ENCODE measurements at places on chromosomes 3 and 15.

- DNase-seq = no peak
Observed at GRCh38 chr15:95946241-95946640, 384.3 kb upstream of the NR2F2 start.

DNA sequence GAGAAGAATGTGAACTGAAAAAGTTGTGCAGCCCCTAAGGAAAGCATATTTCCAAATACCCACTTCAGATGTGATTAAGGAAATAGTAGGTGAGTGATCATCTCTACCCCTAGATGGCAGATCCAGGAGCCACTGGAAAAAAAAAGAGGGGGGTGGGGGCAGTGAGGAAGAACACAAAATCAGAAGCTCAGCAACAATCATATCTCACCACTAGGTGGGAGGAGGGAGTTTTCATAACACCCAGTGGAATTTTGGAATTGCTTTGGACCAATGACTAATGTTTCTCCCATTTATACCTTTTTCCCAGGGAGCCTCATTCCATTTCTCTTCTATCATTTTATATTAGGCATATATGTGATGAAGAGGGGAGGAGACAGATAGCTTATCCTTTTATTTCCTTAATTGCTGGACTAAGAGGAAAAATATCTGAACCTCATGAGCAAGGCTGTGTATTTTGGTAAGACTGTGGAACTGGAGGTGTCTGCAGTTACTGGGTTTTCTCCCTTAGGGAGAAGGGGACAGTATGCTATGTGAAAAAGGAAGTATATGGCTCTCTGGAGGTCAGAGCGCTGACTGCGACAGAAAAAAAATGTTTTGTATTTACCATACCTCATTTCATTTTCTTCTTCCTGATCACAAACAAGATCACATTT lies 363.4 kb downstream of the GAP43 start:
- DNase-seq = no peak

DNA sequence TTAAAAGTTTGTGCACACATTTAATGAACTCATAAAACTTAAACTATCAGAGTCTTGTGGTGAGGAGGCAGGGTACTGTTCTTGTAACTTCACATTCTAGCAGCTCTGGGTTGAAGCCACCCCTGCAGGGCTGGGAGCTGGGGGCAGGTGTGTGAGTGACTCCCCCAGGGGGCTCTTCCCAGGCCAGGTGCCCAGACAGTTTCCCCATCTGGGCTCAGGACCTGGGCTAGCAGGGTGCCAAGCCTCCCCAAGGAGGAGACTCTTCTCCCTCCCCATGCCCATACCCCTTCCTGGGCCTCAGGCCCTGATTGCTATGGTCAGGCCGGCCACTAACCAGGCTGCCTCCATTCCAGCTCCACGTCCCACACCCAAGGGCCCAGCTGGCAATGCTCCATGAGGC lies 22.0 kb upstream of the CHCHD6 start:
- no peak for DNase-seq

DNA sequence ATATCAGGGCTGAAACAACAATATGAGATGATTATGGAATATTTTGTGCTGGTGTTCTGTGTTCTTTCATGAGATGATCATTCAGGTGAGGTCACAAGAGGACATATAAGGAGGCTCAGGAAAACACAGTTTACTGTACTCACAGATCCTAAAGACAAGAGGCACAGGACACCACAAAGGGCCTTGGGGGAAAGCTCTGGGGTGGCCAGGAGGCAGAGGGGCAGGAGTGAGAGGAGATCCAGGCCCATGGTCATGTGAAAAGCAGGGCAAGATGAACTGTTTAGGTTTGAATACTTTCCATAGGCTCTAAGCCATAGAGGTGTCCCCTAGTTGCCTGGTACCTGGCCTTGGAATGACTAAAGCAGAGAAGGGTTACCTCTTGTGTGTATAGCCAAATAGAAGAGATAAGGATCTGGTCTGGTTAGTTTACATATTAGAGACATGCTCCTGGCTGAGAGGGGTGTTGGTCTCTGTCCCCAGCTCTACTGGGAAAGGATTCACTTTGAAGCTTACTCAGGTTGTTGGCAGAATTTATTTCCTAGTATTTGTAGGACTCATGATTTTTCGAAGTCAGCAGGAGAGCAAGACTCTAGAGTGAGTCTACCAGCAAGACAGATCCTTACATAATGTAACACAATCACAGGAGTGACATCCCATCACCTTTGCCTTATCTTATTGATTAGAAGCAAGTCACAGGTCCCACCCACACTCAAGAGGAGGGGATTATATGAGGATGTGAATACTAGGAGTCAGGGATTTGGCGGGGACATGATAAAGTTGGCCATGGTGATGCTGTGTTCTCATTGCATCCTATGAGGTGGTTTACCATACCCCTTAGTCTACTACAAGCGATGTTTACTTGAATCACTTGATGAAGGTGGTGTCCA lies 11.3 kb upstream of the TM4SF1 start:
- DNase-seq = no peak

- DNase-seq = no peak
Observed at GRCh38 chr15:65115542-65115941, 542 bp upstream of the UBAP1L start.

GRCh38 chr3:188147782-188148181 lies 6.2 kb upstream of the LPP start:
- DNase-seq = no peak

DNA sequence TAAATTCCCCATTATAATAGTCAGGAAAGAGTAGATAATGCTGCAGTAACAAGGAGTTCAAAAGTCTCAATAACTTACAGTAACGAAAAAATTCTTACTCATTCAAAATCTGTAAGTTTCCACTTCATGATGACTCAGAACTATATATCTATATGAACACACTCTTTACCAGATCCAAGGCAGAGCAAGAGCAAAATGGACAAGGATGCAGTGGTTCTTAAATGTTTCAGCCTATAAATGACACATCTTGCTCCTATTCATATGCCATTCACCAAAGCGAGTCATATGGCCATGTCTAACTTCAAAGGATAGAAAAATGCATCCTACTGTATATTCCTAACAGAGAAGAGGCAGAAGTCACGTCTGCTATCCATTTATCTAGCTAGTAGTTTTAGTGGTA lies 787.7 kb downstream of the NAALADL2 start:
- DNase-seq = no peak

GRCh38 chr3:195907934-195908693 lies at the start of gene TNK2:
TNK2 (minus strand) TSS chr3:195908551; CDS start chr3:195888588, 19,963 bp downstream.
- DNase-seq = no peak

DNA sequence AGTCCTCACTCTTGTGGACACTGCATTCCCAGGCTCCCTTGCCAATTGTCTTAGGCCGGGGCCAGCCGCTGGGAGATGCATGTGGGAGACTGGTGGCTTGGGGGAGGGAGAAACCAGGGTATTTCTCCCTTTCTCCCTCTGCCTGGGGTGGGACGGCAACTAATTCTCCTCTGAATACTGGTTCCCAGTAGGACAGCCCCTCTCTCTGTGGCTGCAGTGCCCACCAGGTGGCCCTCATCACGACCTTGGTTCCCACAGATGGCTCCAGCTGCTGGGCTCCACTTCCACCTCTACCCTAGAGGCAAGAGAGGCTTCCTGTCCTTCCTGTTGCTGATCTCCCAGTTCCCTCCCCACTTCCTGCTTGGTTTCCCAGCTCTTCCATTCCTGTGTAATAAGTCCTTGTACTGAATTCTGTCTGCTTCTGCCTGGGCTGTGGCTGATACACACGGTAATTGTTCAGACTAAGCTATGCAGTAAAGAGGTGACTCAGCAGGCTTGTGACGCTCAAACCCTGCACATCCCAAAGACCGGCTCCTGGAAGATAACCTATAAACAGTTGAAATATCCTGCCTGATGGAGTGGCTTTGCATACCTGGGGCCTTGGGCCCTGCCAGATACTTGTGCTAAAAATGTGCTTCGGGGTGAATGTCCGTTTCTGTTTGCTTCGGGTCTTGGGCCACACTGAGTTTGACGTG lies 20.4 kb upstream of the COPG1 start:
- DNase-seq = peak; percentile 53

DNA sequence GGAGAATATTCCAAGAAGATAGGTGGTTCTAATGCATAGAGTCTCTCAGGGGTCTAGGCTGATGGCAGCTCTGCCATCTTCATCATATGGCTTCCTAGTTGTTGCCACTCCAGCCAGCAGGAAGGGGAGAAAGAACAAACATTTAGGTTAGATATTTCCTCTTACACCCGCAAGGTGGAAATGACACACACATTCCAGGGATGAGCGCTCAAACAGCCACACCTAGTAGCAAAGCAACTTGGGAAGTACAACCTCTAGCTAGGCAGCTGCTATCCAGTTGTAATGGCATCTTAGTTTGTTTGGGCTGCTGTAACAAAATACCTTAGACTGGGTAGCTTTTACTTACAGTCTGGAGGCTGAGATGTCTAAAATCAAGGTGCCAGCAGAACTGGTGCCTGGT lies 51.9 kb upstream of the ADAMTSL3 start:
- DNase-seq = no peak

DNA sequence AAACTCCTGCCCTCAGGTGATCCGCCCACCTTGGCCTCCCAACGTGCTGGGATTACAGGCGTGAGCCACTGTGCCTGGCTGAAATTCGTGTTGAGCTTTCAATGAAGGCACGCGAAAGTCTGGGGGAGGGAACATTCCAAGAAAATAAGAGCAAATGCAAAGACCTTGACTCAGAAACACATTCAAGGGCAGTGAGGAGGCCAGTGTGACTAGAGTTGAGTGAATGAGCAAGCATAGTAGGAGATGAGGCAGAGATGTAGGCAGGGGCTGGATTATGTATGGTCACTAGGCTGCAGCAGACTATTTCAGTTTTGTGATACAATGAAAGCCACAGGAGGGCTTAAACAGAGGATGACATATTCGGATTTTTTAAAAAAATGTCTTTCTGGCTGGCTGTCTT lies 67.0 kb downstream of the SCN11A start:
- DNase-seq = no peak

DNA sequence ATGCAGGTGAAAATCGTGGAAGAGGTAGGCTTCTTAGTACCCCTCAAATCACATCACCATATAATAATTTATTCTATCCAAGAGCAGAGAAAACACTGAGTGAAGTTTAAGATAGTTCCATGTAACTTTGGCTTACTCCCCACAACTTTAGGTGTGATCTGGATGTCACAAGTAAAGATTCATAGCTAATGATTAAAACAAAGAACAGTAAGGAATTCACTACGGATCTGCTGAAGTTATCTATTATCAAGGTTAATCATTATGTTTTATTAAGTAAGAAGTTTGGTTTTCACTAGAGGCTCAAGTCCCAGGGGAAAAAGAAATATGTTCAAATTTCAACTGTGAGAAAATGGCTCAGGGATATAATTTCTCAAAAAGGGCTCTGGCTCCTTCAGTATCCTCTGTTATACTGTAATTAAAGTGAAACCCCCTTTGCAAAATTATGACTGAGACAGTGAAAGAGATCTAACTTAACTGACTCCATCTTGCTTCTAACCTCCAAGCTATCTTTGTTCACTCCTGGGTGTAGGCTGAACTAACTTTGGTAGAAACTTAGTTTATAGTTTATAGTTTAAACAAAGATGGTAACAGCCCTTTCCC lies 17.1 kb downstream of the CD80 start:
- DNase-seq = no peak

- DNase-seq = no peak
Observed at GRCh38 chr3:86176445-86176784, 814.5 kb downstream of the VGLL3 start.

DNA sequence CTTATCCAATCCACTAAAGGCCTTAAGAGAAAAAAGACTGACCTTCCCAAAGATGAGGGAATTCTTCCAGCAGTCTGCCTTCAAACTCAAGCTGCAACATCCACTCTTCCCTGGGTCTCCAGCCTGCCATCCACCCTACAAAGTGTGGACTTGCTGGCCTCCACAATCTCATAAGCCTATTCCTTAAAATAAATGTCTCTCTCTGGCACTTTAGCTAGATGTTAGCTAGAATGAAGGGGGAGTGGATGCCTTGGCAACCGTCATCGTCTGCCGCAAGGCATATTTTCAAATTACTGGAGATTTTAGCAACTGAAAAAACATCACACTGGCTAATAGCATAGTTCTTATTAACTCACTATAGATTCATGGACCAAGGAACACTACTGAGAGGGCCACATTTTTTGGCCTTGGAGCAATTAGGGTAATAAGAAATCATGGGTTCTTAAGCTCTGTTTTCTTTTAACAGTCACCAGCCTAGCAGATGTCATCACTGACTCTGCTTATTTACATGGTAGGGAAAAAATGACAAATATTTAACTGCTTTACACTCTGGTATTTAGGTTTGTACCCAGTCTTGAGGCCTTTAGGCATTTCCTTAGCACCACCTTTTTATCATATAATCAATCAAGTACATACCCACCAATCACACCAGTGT lies 245.3 kb downstream of the MYRIP start:
- DNase-seq = peak; percentile 67

- DNase-seq = no peak
Observed at GRCh38 chr3:59783468-59783988, 733.7 kb upstream of the CFAP20DC start.

GRCh38 chr3:64444490-64445108 lies 219.3 kb upstream of the PRICKLE2 start:
- DNase-seq = no peak

DNA sequence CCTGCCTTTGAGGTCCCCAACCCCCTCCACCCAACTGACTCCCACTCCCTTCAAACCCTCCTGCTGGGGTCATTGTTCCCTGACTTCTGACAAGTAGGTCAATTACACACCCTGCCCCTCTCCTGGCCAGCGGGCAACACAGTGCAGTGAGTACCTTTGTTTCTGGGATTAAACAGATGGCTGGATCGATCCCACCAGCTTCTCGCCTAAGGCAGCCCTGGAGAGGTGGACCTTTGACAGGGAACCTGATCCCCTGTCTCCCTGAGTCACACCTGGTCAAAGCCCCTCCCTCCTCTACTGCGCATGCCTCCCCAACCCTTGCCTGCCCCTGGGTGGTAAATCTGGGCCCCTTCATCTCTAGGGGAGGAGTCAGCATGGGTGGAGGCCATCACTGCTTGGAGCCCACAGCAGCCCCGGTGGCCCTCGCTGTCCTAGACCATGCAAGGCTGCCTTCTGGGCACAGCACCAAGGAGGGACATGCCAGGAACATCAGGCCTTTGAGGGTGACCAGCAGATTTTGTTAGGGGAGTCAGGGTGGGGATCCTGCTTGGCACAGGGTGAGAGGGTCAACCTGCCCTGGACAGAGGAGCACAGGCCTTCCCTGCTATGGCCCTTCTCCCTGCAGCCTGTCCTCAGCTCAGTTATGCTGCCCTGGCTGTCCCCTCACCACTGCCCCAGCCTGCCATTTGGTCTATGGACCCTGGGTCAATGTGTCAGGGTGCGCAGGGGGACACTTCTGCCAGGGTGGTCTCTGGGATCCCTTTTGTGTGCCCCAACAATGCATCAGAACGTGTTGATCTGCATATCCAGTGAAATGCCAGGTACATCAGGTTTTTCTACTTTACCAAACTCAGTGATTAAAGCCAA lies 9.8 kb upstream of the PRR23E start:
- DNase-seq = no peak

DNA sequence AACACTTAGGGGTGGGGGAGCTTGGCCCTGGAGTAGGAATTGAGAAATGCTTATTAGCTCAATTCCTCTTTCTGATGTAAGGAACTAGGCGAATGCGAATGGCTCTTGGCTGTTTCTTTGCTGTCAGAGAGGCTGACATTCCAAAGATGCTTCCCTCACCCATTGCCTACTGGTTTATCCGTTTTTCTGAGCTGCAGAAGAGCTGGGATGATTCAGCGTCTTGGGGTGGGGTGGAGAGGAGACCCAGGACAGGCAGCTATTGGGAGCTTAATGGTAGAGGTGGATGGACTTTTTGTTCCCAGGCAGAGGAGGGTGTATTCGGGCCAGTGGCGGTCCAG lies 9.8 kb downstream of the PLEKHO2 start:
- DNase-seq = peak; percentile 83
